ENCODE measurements at places on chromosomes 11 and 22. TPM values are rescaled to one million over a fixed set of nuclear protein-coding genes. Genes with fewer than 3 reads are reported as not detected.

Gene VPREB1
- total RNA-seq = not detected

Gene SYT8
- total RNA-seq = not detected

Gene NXPE1
- total RNA-seq = not detected

Gene NCAM1
- not detected for total RNA-seq

Gene CNTF
- 3.3 TPM for total RNA-seq

Gene CD3G
- 133 TPM for total RNA-seq

Gene TUBA8
- total RNA-seq = 1.2 TPM

Gene OR52H1
- total RNA-seq = not detected

GRCh38 chr11:86951706-86952105 lies 3.5 kb downstream of the FZD4 start:
- DNase-seq = no peak

GRCh38 chr11:36388071-36388470 lies 92.0 kb downstream of the PRR5L start:
- DNase-seq = no peak

DNA sequence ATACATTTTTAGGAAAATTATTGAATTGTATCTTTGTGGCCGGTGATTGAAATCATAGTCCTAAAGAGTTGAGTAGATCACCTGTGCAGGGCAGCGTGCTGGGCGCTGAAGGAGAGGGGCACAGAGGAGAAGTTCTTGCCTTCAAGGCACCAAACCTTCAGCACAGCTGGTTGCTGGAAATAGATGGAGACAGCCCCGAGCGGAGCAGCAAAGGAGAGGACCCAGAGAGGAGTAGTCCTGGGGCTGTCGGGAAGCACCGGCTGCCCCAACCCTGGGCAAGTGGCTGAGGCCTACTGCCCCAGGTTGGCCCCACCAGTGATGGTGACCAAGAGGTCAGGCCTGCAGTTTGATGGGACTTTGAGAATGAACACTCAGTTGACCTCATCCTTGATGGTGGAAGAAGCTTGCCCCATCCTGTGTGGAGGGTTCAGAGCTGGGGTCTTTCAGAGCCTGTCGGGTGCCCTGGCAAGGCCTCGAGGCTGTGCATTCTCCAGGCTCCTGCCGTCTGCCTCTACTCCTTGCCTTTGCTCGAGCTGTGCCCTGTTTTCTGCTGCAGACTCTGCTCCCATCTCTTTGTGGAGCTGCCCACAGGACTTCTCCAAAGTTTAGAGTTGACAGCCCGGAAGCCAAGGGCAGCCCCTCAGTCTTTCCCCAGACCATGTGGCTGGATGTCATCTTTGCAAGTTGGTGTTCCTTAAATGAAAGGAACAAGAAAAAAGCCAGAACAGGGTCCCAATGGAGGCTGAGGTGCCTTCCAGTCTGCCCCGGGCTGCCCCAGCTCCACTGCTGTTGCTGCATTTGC lies 285.1 kb downstream of the TBC1D22A start:
- DNase-seq = no peak

DNA sequence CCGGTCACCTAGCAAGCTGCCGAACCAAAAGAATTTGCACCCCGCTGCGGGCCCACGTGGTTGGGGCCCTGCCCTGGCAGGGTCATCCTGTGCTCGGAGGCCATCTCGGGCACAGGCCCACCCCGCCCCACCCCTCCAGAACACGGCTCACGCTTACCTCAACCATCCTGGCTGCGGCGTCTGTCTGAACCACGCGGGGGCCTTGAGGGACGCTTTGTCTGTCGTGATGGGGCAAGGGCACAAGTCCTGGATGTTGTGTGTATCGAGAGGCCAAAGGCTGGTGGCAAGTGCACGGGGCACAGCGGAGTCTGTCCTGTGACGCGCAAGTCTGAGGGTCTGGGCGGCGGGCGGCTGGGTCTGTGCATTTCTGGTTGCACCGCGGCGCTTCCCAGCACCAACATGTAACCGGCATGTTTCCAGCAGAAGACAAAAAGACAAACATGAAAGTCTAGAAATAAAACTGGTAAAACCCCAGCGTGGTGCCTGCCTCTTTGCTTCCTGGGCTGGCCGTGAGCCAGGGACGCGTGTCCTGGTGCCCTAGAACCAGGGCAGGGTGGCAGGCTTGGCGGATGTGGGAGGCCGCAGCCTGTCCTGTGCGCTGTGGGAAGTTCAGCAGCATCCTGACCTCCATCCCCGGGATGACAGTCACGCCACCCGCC lies 13.2 kb downstream of the CCND1 start:
- no peak for DNase-seq

- no peak for DNase-seq
These were observed 91.7 kb upstream of the CLMP start for GRCh38 chr11:123286761-123287160.

- no peak for DNase-seq
These were observed 447.3 kb downstream of the NTM start for GRCh38 chr11:131817687-131818188.

DNA sequence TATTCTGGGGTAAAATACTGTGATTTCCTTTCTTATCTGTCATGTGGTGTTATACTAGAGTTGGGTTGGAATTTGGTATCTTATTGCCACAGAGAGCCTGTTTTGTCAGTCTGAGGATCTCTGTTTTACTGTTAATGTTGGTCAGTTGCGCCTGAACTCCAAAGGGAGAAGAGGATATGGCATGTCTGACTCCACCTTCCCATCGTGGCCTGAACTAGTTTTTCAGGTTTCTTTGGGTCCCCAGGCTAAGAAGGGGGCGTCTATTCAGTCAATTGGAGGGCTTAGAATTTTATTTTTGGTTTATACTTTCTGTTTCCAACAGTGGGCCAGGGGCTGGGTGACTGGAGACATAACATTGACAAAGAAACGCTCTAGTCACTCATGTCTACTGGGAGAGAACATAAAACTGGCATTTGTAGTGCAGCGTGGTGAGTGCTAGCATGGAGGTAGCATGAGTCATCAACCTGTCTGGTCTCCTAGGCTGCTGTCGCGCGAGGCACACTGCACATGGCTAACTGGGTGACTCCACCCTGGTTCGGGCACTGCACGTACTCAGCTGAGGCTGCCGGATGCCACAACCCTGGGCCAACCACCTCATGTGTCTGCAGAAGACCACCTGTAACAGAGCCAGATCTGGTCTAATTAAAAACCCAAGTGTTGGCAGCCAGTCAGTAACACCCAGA lies 120.1 kb upstream of the OR9Q1 start:
- DNase-seq = peak; percentile 34

GRCh38 chr11:120532082-120532831 lies 20.7 kb downstream of the GRIK4 start:
- no peak for DNase-seq

- DNase-seq = no peak
These were observed 33.3 kb downstream of the KIAA1671 start for GRCh38 chr22:24985826-24986214.

- DNase-seq = no peak
These were observed 860 bp downstream of the PRMT3 start for GRCh38 chr11:20388096-20389055.

DNA sequence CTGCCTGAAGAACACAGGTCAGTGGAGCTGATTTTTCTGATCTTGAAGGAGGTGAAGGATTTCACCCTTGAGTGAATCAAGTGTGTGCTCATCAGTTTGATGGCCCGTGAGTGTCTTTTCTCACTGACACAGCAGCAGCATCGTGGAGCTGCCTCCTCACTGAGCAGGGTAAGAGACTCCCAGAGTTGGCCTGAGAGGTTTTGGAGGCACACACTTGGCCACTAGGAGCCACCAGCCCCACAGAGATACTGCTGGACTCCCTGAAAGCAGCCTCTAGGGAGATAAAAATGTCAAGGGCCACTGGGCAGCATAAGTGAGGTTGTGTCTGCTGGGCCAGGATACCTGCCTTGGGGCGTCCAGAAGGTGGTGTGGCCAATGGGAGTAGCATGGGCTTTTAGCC lies 245.4 kb downstream of the GRIK4 start:
- no peak for DNase-seq

GRCh38 chr11:74203966-74204365 lies 32.9 kb downstream of the PPME1 start:
- DNase-seq = no peak

GRCh38 chr11:76501526-76502202 lies 56.8 kb downstream of the EMSY start:
- no peak for DNase-seq

DNA sequence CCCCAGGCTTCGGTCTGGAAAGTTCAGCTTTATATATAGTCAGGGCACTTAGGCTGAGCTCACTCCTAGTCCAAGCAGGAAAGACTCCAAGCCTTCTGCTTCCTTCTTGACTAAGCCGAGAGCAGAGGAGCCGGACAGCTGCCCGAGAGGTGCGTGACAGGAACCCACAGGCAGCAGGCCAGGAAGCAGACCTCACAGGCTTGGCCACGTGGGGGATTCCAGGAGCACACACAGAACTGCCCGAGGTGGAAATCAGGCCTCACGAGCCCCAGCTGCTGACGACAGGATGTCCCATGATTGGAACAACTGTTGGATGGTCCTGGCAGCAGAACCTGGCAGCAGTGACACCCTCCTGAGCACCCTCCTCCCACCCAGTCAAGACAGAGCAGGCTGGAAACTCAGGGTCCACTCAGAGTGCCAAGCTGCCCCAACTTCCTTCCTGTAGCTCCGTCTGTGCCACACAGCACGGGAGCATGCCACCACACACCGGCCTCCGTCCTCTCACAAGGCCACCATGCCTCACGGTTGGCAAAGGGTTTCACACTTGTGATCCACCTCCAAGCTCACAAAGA lies 5.4 kb downstream of the PLA2G6 start:
- peak; percentile 60 for DNase-seq

DNA sequence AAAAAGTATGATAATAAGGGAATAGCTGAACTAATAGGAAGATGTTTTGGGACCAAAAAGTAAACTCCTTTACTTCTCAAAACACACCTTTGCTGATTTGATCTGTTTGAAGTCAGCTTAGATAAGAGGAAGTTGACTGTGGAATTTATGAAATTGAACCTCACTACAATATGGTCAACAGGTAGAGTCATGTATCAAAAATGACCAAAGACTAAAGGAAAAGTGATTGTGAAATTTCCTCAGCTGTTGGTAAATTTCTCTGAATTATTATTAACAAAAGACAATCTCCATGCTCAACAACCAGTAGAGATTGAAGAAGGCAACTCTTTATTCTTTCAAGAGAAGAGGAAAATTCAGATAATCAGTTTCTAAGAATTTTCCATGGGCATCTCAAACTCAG lies 826.5 kb downstream of the KCNA4 start:
- no peak for DNase-seq

DNA sequence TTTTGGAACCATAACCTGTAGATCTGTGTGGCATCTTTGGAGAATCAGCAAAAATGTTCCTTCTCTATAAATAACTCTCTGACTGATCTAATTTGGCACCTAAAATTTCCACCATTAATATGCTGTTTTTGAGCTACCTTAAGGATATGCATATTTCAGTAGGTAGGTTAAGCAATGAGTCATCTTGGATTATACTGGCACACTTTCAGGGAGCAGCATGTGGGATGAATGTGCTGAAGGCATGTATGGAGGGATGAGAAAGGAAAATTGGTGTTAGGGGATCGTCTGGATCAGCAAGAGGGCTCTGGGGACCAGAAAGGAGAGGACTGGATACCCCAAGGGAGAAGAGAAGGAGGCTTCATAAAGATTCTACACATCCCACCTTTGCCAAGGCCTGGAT lies 44.6 kb upstream of the ELF5 start:
- DNase-seq = no peak

- no peak for DNase-seq
These were observed 8.2 kb downstream of the PHF21A start for GRCh38 chr11:46112961-46113607.

GRCh38 chr22:42202669-42203068 lies 67.8 kb downstream of the TCF20 start:
- DNase-seq = peak; percentile 37

DNA sequence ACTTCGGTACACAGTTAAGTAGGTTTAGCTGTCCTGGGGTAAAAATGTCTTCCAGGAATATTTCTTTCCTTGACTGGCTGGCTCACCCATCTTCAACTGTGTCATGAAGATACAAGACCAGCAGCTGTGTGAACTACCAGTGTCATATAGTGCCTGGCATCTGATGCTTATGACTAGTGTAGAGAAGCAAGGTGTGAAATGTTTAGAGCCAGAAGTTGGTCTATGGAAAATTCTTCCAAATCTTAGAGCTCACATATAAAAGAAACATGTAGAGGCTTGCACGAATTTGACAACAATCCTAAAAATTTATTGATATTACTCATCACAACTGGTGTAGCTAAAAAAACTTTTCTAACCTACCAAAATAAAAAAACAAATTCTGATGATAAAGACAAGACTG lies 54.4 kb downstream of the ARL14EP start:
- DNase-seq = no peak

GRCh38 chr22:19717691-19718455 lies 3.6 kb downstream of the SEPTIN5 start:
- peak; percentile 84 for DNase-seq

- no peak for DNase-seq
These were observed 12.2 kb downstream of the MAFF start for GRCh38 chr22:38213990-38214301.

DNA sequence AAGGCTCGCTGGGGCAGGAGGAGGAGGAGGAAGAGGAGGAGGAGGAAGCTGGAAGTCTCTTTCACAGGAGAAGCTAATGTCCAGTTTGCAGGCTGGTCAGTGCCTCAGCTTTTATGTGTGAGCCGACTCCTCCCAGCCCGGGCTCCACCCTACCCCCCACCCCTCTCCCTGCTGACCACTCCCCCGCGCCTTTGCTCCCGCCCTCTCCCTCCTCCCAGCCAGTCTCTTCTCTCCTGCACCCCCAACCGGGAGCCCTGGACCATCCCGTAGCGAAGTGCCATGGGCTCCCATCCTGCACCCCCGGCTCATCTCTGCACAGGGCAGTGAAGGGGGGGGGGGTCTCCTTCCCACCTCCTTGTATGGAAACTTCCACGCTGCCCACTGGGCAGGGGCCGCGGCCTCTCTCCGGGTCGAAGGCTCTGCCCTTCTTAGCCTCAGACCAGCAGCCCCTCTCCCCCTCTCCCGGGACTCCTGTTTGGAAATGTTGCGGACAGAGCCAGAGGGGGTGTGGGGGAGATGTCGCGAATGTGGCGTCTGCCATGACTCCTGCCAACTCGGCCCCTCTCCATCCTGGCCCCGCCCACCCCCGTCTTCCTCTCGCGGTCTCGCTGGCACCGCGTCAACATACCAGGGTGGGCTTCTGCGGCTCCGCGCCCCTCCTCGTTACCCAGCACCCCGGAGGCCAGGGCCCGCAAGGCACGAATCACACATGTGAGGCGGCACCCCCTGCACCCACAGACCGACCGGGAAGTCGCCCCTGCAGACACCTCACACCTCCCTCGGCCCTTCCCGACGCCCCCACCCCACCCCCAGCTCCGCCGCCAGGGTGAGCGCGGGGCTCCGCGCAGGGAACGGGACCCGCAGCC lies 1.8 kb downstream of the IGF2 start:
- no peak for DNase-seq

GRCh38 chr11:130831976-130832375 lies 84.3 kb downstream of the SNX19 start:
- DNase-seq = no peak

Data from activated naive CD8-positive, alpha-beta T cell treated with anti-CD3 and anti-CD28 coated beads for 36 hours (primary cell).